ENCODE measurements at places on chromosomes 3 and 15.

- no peak for DNase-seq
Measured at GRCh38 chr3:12027184-12027846, 23.1 kb downstream of the SYN2 start.

GRCh38 chr3:20055020-20055775, 15.0 kb downstream of the KAT2B start:
- DNase-seq: no peak

DNA sequence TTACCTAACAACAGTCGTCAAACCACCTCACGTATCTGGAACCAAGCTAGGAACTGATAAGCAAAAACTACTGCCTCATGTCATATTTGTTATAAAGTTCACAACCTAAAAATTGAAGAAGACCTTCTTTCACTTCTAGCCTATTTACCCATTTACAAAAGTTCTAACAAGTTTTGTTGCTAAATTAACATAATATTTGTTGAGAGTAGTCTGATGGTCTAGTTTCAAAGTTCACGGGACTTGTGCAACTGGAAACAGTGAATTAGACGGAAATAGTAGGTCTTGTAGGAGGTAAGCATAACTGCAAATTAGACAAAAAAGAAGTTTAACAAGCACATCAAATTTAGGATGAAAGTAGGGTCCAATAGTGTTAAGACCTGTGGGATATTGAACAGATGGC, 51.9 kb downstream of the CCR4 start:
- DNase-seq: no peak

DNA sequence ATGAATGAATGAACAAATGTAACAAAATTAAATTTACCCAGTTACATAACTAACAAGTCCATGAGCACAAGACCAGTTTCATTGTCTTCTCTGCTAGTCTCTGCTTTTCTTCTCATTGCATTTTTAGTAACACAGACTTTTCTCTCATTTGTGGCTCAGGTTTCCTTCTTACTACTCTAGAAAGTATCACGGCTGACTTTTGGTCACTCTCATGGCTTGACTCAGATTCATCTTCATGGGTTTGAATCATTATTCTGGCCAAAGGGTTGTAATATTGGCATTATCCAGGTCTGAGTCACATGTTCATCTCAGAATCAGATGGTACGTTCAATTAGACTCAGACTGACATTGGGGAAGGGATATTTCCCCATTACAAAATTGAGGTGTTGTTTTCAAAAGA, 121.5 kb upstream of the SATB1 start:
- DNase-seq: no peak

DNA sequence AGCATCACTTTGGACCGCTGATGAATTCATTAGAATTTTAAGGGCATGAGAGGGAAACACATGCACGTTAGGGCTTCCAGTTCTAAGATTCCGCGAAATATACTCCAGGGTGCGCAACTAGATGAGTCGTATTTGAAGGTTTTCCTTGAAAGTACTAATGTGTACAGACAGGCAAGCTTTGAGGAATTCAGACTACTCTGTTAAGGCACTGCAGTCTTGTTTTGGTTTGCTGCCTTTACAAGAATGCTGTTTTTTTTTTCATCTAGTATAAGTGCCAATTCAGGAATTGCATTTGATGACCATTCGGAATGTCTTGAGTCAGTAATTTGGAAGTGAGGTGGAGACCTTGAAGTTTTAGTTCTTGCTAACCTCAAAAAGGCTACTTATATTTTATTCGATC, 19.1 kb downstream of the TRNT1 start:
- DNase-seq: no peak

GRCh38 chr3:151439652-151440125, 21.2 kb downstream of the IGSF10 start:
- no peak for DNase-seq

GRCh38 chr3:64612082-64612860, 75.5 kb downstream of the ADAMTS9 start:
- DNase-seq: no peak

DNA sequence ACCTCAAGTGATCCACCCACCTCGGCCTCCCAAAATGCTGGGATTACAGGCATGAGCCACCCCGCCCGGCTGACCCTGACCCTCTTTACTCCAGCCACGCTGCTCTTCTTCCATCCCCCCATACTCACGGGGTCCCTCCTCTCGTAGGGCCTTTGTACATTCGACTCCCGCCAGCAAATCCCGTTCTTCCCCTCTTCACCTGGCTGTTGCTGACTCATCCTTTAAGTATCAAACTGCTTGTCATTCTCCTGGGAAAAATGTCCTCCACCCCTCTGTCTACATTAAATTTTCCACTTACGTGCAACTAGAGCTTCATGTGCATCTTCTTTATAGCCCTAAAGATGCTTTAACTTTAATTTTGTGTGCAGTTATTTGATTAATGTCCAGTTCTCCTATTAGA, 203.1 kb downstream of the OPA1 start:
- no peak for DNase-seq

DNA sequence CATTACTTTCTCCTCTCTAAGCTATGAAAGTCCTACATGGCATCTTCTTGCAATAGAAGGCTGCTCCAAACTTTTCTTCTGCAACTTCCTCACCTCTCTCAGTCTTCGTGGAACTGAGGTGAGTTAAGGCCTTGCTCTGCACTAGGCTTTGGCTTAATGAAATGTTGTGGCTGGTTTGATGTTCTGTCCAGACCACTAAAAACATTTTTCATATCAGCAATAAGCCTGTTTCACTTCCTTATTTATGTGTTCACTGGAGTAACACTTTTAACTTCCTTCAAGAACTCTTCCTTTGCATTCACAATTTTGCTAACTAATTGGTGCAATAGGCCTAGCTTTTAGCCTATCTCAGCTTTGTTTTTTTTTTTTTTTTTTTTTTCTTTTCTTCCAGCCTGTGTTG, 335.3 kb upstream of the NECTIN3 start:
- DNase-seq: no peak

DNA sequence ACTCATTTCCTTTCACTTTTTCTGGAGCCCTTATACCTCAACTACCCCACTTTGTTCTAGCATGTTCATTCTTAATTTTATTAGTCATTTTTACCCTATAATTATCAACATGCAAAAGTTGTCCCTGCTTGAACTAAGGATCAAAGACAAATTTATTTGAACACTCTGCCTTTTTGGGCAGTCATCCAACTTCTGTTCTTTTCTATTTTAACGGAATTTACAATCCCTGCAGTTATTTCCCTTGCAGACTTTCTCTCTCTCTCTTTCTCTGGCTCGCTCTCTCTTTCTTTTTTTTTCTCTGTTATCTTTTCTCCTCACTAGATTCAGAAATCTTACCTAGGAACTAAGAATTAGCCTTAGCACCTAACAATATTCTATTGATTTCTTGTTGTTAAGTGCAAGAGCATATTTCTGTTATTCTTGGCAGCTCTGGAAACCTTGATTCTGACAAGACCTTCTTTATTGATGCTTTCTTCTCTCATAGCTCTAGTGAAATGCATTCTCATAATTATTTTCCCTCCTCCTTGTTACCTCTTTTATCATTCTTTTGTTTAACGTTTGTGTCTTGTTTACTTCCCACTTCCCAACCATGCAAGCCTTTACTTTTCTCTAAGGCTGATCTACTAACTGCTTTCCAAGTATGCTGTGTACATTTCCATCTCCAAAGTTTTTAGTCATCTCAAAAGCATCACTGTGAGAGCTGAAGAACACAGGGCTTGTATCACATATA, 951.6 kb downstream of the DIPK2A start:
- no peak for DNase-seq

GRCh38 chr15:38010395-38010794, 76.0 kb downstream of the TMCO5A start:
- no peak for DNase-seq

DNA sequence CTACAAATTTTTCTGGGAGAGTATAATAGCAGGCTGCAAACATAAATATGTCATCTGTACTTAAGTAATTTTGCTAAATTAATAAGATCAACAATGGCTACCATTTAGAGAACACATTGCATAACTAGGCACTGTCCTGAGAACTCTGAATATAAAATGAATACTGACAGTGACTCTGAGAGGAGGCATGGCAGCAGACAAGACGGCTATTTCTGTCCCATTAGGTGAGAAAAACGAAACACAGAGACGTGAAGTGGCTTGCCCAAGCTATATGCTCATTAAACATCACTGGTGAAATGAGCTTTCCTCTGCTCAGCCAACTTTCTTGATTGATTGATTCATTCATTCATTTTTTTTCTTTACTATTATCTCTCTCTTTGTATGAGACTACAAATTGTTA, 384.3 kb downstream of the PTPRG start:
- DNase-seq: no peak

All from right forelimb (tissue), 1 donor.